ENCODE measurements at places on chromosomes 11 and 22. TPM values are rescaled to one million over a fixed set of nuclear protein-coding genes. Genes with fewer than 3 reads are reported as not detected.

GRCh38 chr11:66580803-66581202 lies 12.1 kb downstream of the CCDC87 start:
- no peak for DNase-seq

DNA sequence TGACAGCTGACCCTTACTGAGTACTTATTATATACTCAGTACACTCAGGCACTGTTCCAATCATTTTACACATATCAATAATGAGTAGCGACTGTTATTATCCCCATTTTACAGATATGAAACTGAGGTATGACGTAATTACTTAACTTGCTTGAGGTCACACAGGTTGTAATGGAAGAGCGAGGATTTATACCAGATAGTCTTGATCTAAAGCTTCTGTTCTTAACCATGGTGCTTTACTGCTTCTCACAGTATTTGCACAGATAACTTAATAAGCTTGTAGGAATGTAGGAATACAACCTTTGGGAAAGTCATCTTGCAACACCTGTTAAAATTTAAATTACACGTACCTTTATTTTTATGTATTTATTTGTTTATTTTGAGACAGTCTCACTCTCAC lies 31.7 kb upstream of the TMEM135 start:
- no peak for DNase-seq

DNA sequence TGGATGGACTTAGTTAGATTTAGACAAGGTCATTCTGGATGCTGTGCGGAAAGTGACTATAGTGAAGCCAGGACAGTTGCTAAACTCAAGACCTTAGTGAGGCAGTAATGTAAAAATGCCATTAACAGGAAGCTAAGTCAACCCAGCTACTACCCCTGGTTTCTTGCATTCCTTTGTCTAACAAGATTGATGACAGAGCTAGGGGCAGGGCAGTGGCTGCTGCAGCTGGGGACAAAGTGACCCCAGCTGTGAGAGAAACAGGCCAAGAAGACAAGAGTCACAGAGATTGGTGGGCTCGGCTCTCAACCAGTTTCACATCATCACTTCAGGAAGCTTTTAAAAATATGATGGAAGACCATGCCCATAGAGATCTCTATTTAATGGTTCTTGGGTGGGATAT lies 110.4 kb upstream of the POU2AF2 start:
- DNase-seq, result no peak

DNA sequence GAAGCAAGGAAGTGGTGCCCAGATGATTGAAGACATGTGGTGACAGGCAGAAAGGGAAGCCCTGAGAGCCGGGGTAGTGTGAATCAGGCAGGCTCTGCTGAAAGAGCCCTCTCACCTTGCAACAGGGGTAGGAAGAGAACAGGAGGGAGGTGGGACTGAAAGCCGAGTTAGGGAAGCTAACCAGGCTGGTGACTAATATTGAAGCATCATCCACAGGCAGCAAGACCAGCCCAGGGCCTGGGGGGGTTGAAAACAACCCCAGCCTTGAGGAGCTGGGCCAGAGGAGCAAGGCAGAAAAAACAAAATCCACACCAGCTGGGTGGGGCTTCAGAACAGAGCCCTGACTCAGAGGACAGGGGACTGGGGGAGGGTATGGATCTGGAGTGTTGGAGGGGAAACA lies 35.0 kb upstream of the CRTAM start:
- no peak for DNase-seq

DNA sequence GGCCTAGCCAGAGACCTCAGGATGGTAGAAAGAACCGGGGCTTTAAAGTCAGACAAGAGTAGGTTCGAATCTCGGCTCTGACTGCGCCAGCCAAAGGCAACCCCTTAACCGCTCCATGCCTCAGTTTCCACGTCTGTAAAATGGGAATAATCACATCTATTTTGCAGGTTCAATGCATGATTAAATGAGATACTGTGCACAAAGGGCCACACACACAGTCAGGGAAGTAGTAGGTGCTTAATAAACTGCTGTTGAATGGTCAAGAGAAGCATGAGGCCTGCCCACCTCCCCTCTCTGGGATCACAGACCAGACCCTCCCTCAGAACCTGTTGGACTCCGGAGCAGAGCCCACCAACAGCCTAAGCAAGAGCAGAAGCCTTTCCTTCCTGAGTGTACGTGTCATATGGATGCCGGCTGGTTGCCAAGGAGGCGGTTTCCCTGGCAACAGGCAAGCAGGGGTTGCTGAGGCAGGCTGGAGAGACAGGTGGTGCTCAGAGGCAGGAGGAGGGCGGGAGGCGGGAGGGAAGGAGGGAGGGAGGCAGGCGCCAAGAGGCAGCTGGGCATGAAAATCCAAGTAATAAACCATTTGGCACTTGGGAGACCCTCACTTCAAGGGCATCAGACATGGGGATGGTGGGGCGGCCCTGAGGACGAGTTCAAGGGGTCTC lies 43.9 kb downstream of the NFAM1 start:
- DNase-seq, result no peak

GRCh38 chr11:68980776-68981065 lies at the start of gene MRGPRD:
Gene MRGPRD, minus strand, starts transcription at chr11:68980986. Its CDS starts 0 bp downstream, at chr11:68980986.
- no peak for DNase-seq

DNA sequence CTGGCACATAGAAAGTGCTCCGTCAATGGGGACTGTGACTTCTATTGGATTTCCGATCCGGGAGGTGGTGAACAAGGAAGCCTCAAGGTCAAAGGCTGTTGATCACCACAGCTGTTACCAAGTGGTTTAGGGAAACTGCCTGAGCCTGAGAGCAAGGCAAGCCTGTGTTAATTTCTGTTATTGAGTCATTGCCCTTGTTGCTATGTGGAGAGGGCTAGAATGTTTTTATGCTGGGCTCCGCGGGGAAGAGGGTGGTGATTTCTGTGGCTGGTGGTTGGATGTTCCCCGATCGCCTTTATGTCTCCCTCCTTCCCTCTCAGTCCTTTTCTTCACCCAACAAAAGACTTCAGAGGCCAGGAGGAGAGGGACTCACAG lies 108.5 kb upstream of the ALX4 start:
- DNase-seq, result no peak

GRCh38 chr22:35616043-35616442 lies 1.1 kb downstream of the MB start:
- no peak for DNase-seq

- DNase-seq, result no peak
Measured at GRCh38 chr11:128767591-128768001, 73.7 kb downstream of the FLI1 start.

DNA sequence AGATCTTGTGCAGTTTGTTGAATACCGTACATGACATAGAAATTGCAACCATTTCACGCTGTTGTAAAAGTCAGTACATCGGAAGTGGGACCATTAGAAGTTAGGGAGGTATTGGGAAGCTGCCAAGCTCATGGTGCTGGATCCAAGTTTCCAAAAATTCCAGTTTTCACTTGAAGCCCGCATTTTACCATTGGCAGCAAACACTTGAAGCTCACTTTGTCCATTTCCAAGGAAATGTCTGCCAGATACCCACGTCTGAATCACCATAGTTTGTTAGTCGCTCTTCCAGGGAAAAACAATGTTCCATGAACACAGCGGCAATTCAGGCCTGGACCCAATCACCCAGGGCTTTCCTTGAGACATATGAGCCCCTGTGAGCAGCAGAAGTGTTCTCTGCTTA lies 22.6 kb upstream of the PARVB start:
- no peak for DNase-seq

- no peak for DNase-seq
Measured at GRCh38 chr11:10991393-10991792, 133.5 kb upstream of the ZBED5 start.

DNA sequence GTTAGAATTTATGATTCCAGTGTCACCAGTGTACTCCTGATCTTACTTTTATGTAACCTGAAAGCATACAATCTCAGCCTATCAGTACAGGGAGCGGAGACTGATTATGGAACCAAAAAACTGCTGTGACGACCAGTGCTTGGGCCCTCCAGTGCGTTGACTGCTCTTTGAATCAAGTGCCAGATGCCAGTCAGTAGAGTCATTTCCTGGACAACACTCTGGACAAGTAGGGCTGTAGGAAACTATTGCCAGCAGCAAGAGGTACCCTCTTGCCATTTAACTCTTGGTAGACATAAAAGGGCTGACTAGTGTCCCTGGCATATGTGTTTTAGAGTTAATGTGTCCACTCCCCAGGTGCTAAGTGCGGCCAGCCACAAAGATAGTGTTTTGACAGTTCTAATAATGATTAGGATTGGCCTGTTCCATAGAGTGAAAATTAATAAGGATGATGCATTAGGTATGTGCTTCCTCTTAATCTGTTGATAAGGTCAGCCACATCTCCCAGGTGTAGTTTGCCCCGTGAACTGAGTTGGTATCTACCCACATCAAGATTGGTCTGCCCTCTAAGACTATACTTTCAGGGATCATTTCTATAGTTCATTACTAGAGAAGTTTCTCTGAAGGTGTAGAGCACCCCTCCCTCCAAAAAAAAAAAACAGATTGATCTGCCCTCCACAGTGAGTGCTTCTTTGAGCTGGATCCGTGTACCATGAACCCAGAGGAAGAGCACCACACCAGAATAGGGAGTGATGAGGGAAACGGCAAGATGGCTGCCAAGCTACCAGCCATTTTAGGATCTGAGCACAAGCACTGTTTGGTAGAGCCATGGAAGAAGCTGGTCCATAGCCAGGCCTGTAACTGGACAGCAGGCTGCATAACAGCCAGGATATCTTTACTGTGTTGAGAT lies 20.7 kb upstream of the AIFM3 start:
- DNase-seq, result no peak

- no peak for DNase-seq
Measured at GRCh38 chr11:72932132-72932570, 117.9 kb downstream of the ATG16L2 start.

GRCh38 chr22:41863472-41863871 lies 30.6 kb downstream of the SREBF2 start:
- DNase-seq, result no peak

GRCh38 chr11:13339195-13340153 lies 61.9 kb downstream of the BMAL1 start:
- DNase-seq, result peak; percentile 30

- no peak for DNase-seq
Measured at GRCh38 chr22:38930512-38930911, 26.9 kb upstream of the APOBEC3A start.

GRCh38 chr22:31321421-31321820 lies 24.7 kb downstream of the PATZ1 start:
- DNase-seq, result no peak

- no peak for DNase-seq
Measured at GRCh38 chr11:85665733-85666132, 804 bp upstream of the CREBZF start.

DNA sequence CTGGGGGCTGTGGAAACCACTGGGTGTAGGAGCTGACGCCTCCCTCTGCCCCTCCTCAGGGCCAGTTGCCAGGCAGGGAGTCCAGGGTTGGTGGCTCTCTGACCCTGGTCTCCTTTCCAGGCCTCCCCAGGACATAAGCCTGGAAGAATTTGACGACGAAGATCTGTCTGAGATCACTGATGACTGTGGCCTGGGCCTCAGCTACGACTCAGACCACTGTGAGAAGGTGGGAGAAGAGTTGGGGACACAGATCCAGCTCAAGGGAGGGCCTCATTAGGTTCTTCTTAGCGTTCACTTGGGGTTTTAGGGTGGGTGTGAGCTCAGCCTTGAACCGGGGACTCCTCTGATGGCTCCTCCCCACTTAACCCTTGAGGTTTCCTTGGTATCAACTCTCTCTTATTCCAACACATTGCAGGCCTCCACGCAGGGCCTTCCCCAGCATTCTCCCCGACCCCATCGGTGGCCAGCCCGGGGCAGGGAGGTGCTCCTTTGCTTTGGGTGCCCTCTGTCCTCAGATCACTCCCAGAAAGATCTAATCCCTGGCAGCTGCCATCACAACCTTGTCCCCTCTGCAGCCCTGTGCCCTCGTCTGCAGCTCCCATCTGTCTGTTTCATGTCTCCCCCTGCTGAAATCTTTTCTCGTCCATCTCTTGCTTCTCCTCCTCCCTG lies 1.2 kb downstream of the MAPK8IP2 start:
- DNase-seq, result no peak

DNA sequence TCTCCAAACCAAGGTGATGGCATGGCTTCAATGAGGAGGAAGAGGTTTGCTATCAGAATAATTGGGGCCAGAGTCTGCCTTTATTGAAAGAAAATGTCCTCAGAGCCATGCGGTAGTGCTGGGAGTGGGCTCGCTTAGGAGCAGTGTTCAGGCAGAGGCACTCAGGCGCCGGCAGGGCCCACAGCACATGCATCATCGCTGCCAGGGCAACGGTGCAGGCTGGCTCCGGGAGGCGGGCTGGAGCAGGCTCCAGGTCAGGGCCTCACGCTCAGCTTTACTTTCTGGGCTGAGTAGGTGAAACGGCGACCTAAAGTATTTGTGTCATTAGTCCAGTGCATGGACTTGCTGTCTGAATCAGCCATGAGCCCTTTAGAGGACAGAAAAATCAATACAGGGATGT lies 169.9 kb upstream of the CCDC90B start:
- no peak for DNase-seq

DNA sequence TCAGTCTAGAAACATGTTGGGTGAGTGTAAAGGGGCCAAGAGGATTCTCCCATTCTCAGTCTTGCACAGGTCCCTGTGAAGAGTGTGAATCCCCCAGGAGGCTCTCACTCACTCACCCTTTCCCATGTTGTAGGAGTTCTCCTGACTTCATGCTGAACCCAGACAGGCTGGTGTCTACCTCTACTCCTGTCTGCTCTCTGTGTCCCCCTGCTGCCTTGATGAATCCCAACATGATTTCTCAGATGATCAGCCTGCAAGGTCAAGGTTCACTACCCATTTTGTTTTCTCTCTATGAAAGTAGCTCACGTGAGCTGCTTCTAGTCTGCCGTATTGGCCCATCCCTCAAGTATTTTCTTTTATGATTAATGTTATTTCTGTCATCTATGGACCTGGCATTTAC lies 500.6 kb downstream of the ETS1 start:
- no peak for DNase-seq

DNA sequence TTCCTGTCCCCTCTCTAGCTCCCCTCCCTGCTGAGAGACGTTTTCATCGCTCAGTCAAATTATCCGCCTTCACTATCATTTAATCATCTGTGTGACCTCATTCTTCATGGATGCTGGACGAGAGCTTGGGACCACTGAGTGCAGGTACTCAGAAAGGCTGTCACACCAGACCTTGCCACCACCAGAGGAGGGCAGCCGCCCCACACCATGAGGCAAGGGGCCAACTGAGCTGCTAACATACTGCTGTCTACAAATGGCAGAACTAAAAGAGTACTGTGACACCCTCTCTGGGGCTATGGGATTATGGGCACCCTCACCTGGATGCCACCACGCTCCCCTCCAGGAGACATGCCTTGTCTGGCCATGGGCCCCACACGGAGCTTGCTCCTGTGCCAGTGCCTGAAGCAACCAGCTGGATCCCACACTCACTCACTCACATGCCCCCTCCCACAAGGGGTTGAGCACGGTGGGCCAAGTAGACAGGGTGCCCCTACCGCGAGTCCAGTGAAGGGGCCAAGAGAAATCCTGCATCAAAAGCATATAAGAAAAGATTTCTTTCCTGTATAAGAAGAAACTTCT lies 670.0 kb upstream of the CCDC90B start:
- DNase-seq, result no peak

- DNase-seq, result no peak
Measured at GRCh38 chr11:85746670-85747069, 60.7 kb upstream of the CCDC89 start.

- peak; percentile 86 for DNase-seq
Measured at GRCh38 chr11:66408488-66409214, 12.2 kb upstream of the NPAS4 start.

CHRM1 gene
- total RNA-seq, result not detected

OTOG gene
- total RNA-seq, result not detected

BATF2 gene
- total RNA-seq, result not detected

HSPB2 gene
- not detected for total RNA-seq

KIF18A gene
- 1.1 TPM for total RNA-seq

OR52H1 gene
- not detected for total RNA-seq

BARX2 gene
- not detected for total RNA-seq

TBX10 gene
- not detected for total RNA-seq
